ENCODE measurements at places on chromosomes 1 and 21.

GRCh38 chr1:156247460-156248322, at the start of gene PAQR6:
TSS of gene PAQR6 (minus strand) at chr1:156248056. CDS start at chr1:156246731, 1,325 bp downstream.
- no peak for DNase-seq

- DNase-seq: no peak
Measured at GRCh38 chr21:37800456-37801061, 115.7 kb downstream of the KCNJ6 start.

GRCh38 chr1:164707868-164708331, 148.9 kb downstream of the PBX1 start:
- no peak for DNase-seq

GRCh38 chr1:78229344-78229743, 183.6 kb downstream of the GIPC2 start:
- no peak for DNase-seq

DNA sequence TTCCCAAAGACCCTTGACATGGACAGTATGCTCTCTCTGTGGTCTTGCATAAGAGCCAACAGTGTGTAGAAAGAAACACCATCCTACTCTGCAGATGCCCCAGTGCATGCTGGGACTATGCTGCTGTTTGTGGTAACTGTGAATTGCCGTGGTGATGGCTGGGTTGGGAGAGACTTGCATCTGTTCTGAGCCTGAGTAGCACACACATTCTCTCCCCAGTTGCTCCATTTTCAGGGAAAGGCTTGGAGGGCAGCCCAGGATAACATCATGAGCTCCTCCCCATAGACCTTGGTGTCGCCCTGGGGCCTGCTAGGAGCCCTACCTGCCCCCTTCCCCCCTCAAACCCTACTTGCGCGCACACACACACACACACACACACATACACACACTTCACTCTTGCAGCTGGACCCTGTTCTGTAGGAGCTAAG, 120.9 kb upstream of the IPO9 start:
- no peak for DNase-seq
